Stimulated activated CD8-positive, alpha-beta memory T cell treated with anti-CD3 and anti-CD28 coated beads, Interleukin-7, amount 100 ng/mL, for 1 hour (primary cell): ENCODE measurements at places on chromosomes 16 and 17.

DNA sequence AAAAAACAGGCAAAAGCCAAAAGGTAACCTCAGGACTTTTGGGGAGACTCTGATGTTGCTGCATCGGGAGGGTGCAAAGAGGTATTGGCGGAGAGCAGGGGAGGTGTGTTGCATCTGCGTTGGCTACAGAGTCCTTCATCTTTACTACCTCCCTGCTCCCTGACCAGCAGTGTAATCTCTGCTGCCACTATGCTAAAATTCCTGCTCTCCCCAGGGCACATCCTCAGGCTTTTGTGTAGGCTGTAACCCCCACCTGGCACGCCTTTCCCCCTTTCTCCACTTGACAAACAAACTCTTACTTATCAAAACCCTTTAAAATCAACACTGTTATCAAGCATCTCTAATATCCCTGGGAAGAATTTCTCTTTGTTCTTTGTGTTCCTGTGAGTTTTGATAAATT lies 435.3 kb downstream of the HAPSTR1 start:
- DNase-seq = no peak

GRCh38 chr16:10465821-10466220 lies 80.0 kb downstream of the ATF7IP2 start:
- DNase-seq = no peak

DNA sequence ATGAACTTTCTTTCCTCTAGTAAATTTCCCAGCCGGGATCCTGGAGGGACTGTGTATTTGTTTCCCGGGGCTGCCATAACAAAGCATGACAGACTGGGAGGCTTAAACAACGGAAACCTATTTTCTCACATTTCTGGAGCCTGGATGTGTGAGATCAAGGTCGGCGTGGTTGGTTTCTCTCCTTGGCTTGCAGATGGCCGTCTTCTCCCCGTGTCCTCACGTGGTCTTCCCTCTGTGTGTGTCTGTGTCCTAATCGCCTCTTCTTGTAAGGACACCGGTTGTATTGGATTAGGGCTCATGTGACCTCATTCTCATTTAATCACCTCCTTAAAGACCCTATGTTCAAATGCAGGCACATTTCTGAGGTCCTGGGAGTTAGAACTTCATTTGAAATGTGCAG lies 22.0 kb upstream of the USP10 start:
- no peak for DNase-seq

- no peak for DNase-seq
Measured at GRCh38 chr17:63171428-63172393, 205.7 kb downstream of the TANC2 start.

GRCh38 chr17:75831032-75831571 lies 13.1 kb downstream of the UNC13D start:
- no peak for DNase-seq

DNA sequence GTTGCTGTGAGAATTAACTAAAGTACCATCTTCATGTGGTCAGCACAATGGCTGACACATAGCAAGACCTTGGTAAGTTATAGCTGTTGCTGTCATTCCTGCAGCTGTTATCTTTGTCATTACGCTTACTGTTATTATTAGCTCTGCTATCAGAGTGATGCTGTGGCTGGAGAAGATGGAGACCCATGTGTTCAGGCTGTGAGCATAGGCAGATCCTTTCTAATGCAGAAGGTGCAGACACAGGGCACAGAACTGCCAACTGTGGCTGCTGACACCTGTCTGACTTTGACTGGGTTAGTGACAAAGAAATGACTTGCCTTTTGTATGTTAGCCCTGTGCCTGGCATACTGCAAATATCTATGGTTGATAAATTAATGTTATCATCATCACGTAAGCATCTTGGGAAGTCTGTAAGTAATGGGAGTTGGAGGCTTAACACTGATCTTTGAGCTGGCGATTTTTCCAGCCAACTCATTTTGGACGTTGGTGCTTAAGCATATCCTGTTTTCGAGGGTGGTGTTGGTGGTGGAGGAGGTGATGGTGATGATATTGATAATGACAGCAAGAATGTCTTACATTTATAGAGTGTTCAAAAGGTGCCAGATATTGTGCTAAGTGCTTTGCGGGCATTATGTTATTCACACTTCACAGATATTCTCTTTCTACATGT lies 695.3 kb downstream of the WWOX start:
- no peak for DNase-seq

DNA sequence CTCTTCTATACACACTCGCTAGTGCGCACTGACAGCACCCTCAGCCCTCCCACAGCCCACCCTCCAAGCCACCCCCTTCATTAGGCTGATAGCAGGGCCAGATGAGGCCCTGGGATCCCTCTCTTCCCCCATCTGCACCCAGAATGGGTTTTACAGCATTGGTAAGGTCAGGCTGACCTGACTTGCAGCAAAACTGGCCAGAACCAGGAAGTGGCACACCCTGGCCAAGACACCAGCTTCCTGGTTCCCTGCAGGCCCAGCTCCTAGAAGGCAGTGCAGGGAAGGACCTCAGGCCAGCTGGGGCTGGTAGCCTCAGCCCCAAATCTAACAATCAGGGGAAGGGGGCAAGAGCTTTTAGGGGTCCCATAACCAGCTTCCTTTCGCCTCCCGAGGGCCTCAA lies 50.0 kb upstream of the MRPS23 start:
- no peak for DNase-seq
